ENCODE measurements at places on chromosomes 7 and 10.

DNA sequence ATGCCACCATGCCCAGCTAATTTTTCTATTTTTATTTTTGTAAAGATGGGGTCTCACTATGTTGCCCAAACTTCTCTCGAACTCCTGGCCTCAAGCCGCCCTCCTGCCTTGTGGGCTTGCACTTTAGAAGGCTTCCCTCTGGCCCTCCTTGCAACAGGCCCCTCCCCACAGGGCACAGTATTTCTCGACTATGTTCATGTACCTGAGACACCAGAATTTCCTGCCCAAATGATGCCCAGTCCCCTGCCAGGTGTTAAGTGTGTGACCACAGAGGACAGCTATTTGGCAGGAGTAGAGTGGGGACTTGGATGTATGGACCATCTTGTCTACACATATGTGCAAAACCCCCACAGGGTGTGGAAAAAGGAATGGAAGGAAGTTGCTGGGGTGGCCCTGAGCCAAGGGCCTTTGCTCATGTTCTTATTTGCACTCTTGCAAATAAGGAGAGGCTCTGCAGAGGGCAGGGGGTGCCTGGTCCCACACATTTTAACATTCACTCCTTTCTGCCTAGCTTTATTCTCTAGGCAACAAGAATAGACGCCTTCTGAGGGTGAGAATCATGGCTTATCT, 168.4 kb upstream of the PODXL start:
- no peak for DNase-seq

GRCh38 chr7:91655656-91656055, 224.8 kb downstream of the MTERF1 start:
- no peak for DNase-seq

DNA sequence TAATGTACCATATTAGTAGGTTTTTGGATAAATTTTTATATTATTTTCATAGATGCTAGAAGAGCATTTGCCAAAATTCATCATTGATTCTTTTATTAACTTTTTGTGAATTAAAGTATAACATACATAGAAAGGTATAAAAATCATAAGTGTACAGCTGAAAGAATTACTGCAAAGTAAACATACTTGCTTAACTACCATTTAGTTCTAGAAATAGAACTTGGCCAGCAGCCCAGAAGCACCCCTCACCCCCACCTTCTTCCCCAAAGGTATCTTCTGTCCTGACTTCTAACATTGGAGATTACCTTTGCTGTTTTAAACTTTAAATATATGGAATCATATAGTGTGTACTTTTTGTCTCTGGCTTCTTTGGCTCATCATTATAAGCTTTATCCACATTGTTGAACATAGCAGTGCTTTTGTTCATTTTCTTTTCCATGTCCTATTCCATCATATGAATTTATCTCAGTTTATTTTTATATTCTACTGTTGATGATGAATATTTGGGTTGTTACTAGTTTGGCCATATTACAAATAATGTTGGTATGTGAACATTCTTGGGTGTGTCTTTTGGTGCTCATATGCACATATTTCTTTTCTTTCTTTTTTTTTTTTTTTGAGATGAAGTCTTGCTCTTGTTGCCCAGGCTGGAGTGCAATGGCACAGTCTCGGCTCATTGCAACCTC, 142.8 kb downstream of the ADK start:
- no peak for DNase-seq

DNA sequence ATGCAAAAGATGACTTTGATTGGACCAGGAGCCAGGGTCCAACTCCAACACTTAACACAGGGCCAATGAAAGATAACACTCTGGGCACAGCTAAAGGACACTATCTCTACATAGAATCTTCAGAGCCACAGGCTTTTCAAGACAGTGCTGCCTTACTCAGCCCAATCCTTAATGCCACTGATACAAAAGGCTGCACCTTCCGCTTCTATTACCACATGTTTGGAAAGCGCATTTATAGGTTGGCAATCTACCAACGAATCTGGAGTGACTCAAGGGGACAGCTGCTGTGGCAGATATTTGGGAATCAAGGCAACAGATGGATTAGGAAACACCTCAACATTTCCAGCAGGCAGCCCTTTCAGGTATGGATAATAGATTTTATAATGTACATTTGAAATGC, 160.7 kb downstream of the MALRD1 start:
- DNase-seq: no peak

GRCh38 chr10:70954381-70955176, 66.2 kb upstream of the PCBD1 start:
- no peak for DNase-seq

GRCh38 chr7:118075936-118076335, 108.0 kb upstream of the LSM8 start:
- DNase-seq: no peak

- no peak for DNase-seq
These were observed 903 bp downstream of the ZNF655 start for GRCh38 chr7:99559175-99559915.

DNA sequence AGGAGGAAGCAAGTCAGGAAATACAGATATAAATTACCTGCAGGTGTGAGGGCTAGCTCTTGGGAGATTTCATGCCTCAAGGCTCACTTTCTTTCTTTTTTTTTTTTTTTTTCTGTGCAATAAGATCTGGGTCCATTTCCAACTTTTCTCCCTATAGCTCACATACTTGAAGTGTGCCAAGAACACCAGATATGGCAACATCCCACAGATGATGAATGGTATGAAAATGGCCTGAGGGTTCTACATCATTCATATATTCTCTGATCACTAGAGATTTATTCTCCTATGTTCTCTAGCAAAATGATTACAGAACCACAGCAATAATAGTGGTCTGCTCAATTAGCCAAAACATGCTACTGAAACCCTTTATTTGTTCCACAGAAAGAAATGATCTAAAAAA, 117.2 kb downstream of the LRRTM3 start:
- DNase-seq: no peak

DNA sequence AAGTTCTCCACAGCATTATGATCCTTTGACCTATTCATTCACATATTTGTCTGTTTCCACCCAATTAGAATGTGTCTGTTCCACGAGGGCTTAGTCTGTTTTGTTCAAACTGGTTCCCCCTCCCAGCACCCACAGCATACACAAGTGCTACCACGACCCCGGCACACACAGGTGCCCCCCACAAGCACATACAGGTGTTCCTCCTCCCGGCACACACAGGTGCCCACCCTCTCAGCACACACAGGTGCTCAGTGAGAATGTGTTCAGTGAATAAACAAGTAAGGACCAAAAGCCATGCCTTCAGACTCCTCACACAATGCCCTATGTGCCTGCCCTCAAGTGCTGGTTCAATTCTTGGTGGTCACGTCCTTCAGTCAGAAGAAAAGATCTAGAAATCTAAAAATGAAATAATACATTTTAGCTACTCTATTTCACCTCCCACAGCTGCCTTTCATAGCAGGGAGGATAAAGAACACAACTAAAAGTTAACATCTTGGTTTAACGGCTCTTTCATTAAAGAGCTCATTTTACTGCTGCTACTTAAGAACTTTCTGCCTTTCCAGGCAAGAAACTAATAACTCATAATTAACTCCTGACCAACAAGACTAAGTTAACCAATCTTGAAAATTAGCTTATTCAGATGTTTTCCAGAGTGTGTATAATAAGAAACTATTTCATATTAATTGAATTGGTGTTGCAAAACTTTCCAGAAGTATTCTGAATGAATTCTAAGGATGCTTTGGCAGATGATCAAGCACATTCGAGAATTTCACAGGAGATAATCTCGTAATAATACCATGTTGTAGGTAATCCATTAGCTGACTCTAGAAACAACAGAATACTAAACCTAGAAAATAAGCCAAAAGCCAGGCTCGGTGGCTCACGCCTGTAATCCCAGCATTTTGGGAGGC, 2.3 kb downstream of the DNMBP start:
- no peak for DNase-seq

DNA sequence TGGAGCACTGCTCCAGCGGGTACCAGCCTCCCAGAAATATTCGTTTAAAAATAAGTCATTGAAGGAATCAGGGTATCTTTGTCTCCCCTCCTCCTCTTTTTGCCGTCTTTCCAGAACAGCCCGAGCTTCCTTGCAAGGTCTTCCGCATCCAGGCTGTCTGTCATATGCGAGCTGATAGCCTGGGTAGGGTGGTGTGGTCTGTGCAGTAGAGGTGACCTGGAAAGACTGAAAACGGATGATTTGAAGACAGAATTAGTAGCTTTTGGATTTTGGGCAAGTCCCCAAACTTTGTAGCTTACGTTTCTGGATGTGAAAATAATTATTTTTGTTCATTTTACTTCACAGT, 480 bp downstream of the VPS50 start:
- no peak for DNase-seq

GRCh38 chr7:142443216-142444010, 185.6 kb upstream of the PRSS58 start:
- DNase-seq: no peak

DNA sequence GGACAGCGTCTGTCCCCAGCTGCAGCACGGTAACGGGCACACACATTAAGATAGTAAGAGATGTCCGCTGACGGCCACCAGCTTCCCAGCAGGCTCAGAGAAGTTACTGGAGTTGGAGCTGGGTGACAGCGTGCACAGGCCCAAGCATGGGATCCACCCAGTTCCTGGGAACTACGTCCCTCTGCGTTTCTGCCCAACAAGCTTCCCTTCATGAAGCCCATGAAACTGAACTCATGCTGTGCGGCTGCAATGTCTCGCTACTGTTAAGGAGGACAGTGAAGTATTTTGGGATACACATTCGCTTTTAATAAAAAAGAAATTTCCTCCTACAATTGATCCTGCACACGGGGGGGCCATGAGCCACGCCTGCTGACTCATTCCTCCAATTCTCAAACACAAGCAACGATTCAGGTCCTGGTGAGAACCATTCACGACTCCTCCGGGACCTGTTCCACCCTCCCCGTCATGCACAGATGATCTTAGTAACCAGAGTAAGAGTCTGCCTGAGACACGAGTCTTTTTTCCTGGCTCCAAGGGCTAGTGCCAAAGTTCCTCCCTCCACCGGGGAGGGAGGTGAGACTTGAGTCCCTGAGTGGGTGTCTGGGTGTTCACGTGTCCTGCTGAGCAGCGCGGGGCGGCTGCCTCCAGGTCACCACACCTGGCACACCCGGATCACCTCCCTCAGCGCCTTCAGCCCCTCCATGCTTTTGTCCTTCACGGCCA, 2.6 kb downstream of the PSMG3 start:
- no peak for DNase-seq

- no peak for DNase-seq
These were observed 4.6 kb downstream of the WEE2 start for GRCh38 chr7:141712603-141713255.

DNA sequence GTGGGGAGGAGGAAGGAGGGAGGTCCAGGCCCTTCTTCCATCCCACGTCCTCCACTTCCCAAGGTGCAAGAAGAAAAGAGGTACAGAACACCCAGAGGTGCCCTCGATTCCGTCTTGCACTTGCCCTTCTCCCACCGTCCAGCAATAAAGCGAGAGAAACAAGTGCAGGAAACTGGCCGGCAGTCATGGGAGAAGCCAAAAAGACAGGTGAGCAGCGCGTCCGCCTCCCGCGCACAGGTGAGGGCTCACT, 1.3 kb downstream of the C10orf95 start:
- DNase-seq: no peak

DNA sequence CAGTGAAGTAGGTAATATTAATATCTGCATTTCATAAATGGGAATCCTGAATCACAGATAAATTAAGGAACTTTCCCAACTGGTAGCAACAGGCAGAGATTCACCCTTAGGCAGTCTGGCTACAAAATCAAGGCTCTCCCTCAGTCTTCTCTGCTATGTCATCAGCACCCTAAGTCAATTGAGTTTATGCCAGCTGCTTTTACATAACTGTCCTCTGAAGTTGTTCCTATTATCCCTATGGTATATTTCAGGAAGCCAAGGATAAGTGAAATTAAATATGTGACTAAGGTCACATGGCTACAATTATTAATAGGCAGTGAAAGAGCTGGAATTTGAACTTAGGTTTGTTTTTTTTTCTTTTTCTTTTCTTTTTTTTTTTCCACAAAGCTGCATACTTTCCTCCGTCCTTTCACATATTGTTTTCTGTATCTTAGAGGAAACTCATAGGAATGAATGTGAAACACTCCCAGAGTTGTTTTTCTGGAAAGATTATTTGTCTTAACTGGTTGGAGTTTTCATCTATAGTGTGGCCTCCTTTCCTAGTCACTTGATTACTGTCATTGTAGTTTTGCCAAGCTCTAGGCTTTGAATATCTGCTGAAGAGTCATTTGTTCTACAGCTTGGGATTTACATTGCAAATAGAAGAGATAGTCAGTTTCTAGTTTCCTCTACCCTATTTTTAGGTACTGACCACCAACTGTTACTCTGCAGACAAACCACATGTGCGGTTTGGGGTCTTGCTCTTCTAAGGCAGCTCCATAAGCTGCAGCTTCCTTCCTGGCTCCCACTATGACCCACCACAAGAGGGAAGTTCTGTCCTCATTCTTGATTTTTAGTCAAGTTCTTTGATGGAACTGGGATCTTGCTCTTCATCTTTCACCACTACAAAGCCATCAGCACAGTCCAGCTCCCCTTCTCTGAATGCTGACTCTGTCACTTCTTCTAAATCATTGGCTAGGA, 338.0 kb upstream of the KIAA1217 start:
- DNase-seq: no peak

GRCh38 chr10:49778197-49778596, 16.1 kb upstream of the OGDHL start:
- no peak for DNase-seq

DNA sequence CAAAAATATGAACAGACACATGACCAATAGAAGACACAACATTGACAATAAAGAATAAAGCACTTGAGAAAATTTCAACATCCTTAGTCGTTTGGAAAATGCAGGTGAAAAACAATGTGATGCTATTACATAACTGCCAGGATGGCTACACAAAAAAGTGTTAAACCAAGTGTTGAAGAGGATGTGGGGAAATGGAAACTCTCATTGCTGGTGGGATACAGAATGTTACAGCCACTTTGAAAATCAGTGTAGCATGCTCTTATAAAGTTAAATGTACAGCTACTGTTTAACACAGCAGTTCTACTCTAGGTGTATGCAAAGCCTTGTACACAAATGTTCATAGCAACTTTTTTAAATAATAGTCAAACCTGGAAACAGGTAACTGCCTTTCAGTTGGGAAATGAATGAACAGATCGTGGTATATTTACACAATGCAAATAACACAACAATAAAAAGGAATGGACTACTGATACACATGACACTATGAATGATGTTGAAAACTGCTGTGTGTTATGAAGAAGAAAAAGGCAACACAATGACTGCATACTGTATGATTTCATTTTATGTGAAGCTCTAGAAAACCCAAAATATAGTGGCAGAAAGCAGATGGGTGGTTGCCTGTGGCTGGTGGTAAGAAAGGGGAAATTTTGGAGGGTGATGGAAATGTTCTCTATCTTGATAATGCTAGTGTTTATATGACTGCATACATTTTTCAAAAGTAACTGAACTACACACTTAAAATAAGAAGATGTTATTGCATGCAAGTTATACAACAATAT, 102.2 kb upstream of the VIPR2 start:
- no peak for DNase-seq

- no peak for DNase-seq
These were observed 223.5 kb downstream of the CCDC3 start for GRCh38 chr10:12777840-12778585.

- DNase-seq: no peak
These were observed 29.7 kb downstream of the IMMP2L start for GRCh38 chr7:111532625-111533024.

- DNase-seq: no peak
These were observed 53.3 kb downstream of the DIP2C start for GRCh38 chr10:636016-636730.

GRCh38 chr10:94412449-94412848, 10.1 kb downstream of the TBC1D12 start:
- no peak for DNase-seq

Measured in cortex of kidney (tissue), 1 donor.